ENCODE measurements at places on chromosomes 4 and X.
A peak's percentile ranks its signal among the peaks of the same experiment; 100 is the strongest.

- no peak for DNase-seq
Measured at GRCh38 chr4:55397520-55398321, 2.0 kb downstream of the TMEM165 start.

DNA sequence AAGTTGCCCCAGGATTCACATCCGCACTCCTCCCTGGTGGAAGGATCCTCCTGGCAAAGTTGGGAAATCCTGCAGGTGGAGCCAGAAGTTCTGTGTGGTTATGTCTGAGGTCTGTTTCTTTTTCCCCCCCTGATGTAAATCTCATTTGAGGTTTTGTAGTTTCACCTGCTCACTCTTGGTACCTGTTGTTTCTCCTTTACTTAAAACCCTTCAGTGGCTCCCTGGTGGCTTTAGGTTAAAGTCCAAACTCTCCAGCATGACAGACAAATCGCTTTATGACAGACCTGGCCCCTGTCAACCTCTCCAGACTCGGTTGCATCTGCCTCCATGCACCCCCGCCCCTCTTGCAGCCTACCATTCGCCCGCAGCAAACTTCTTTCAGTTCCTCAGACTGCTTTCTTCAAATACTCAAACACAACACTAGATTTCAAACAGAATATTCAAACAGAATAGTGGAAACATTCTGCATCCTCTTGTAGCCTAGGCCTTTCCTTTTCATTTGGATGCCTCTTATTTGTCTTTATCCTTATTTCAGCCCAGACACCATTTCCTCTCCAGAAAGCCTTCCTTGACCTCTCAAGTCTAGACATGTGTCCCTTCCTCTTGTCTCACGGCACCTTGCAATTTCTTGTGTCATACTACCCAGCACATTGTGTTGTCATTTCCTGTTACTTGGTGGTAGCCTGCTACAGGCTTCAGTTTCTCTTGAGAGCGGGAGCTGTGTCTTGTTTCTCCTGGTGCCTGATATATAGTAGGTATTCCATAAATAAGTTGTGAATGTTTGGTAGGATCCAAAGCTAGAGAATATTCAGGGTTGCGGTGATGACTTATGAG is 24.8 kb downstream of the IL13RA1 start:
- no peak for DNase-seq

DNA sequence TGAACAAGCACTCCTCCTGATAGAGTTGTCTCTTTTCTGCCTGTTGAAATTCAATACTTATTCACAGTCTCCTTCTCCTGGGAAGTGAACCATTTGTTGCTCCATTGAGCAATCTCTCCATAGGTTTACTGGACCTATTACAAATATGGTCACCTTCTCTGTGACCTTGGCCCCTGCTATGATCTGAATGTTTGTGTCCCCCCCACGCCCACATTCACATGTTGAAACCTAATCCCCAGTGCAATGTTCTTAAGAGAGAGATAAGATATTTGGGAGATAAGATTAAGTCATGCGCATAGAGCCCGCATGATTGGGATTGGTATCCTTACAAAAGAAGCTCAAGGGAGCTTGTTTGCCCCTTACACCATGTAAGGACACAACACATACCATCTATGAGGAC is 54.1 kb upstream of the GABRE start:
- DNase-seq = no peak

DNA sequence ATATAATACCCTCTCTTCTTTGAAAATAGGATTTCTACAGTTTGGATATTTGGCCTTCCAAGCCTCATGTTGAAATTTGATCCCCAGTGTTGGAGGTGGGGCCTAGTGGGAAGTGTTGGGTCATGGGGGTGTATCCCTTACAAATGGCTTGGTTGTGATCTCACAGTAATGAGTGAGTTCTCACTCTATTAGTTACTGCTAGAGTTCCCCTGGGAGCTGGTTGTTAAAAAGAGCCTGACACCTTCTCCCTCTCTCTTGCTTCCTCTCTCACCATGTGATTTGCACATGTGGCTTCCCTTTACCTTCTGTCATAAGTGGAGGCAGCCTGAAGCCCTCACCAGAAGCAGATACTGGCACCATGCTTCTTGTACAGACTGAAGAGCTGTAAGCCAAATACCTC is 73.9 kb downstream of the HDAC8 start:
- DNase-seq = no peak

DNA sequence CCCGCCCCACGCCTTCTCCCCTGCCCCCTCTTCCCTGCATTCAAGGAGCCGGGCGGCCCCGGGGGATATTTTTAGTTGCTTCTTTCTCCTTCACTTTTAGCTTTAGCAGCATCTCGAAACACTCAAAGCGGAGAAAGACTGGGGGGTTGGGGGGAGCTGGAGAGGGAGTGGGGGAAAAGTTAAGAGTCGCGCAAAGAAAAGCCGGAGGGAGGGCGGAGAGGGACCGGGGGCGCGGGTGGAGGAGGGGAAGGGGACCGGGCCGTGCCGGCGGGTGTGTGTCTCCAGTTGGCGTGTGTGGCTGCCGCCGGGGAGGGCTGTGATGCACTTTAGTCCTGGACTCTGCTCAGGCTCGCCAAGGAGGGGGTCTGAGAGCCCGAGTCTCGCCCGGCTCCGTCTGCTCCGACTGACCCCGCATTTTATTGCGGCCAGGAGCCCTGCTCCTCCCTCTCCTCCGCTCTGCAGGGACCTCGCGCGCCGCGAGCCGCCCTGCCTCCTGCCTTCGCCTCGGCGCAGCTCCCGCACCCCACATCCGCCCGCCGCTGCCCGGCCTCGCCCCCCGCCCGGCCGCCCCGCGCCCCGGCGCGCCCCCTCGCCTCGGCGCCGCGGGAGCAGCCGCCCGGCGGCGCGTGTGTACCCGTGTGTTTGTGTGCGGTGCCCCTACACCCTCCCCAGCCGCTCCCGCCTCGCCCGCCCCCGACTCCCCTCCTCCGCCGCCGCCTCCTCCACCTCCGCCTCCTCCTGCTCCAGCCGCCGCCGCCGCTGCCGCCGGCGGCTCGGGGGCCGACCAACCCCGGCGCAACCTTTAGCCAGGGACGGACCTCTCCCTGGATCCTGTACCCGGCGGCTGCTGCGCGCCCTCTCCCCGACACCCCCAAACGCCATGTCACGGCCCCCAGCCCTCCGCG is 1.4 kb downstream of the ZNF827 start:
- DNase-seq = peak; percentile 10

DNA sequence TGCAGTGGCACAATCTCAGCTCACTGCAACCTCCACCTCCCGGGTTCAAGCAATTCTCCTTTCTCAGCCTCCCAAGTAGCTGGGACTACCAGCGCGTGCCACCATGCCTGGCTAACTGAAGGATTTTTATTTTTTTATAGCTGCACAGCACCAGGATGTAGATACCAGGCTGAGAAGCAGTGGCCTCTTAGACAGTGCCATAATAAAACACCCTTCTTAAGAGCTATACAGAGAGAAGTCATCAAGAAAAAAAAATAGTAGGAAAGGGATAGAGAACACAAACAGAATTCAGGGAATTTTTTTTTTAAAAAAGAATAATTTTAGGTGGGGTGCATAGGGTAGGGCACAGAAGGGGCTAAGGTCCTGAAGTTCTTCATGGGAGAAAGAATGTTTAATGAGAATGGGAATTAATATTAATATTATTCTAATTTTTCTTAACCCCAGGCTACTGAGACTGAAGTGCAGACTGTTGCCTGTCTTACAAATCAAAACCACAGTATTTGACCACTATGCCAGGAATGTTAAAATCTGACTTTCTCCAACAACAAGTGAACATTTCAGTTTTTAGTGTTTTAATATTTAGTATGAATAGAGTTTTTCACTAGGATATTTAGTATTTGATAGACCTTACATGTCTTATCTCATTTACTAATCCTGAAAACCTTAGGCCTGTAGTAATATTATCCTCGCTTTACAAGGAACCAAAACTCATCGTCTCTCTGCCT is 146.7 kb downstream of the KCNIP4 start:
- DNase-seq = no peak

GRCh38 chr4:143083756-143084472 is 100.8 kb upstream of the USP38 start:
- DNase-seq = no peak

DNA sequence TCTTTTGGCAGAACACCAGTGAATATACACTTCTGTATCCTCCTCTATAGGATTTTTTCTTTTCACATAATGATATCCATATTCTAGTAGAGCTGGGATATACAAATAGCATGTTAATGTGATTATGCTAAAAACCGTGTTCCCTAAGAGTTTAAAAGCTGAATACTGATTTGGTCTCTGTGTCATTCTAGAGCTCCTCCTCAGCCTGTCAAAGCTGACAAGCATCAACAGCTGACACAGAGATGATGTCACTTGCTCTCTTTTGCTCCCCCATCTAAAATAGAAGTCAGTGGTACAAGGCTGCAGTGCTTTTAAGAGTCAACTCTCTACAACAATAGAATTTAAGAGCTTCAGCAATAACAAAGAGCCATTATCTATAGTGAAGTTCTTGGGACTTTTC is 17.1 kb upstream of the HERC3 start:
- DNase-seq = no peak

- DNase-seq = no peak
Measured at GRCh38 chrX:130174045-130174704, 2.4 kb downstream of the RAB33A start.

GRCh38 chr4:148159793-148160192 is 282.4 kb downstream of the NR3C2 start:
- DNase-seq = no peak

GRCh38 chr4:186169945-186170802 is 21.2 kb upstream of the CYP4V2 start:
- DNase-seq = no peak

DNA sequence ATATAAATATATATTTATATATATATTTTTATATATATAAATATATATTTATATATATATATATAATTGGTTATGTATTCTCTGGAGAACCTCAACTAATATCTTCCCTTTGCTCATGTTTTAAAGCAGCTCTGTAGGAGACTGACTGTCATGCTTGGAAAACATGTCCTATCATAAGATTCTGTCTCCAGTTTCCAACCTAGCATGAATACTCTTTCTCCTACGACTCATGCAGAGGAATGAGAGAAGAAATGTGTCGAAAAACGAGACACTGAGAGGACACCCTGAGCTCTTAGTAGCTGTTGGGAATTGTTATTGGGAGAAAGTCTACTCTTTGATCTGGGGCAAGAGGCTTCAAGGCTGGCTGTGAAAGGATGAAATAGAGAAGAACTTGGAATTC is 166.5 kb upstream of the SLIT2 start:
- no peak for DNase-seq

- no peak for DNase-seq
Measured at GRCh38 chr4:73718375-73719373, 21.7 kb upstream of the CXCL8 start.

- no peak for DNase-seq
Measured at GRCh38 chrX:63350465-63350877, 661 bp downstream of the SPIN4 start.

DNA sequence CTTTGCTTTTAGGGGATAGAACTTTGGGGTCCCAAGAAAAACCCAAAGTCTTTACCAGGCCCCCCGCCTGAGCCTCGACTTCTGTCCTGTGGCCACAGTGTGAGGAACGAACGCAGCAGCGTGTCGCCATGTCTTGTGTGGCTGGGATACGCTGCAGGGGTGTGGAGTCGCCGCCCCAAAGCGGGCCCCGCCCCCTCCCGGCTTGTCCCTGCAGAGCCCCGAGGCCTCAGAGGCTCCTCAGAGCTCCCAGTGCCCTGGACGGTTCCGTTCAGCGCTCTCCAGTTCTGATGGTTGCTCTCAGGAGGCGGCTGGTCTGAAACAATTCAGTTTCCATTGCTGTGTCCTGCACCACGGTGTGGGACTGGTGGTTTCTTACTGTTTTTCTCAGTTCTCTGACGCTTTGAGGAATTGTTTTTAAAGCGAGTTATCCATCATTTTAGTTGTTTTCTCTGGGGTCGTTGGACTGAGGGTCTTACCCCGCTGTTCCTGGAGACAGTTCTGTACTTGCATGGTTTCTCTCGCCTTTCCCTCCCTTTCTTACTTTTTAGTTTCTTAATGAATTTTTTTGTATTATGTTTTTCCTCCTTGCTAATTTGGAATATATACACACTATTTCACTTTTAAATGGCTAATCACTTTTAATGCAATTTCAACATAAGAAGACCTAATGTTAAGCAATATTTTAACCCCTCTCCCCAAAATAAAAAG is 1.6 kb upstream of the IDUA start:
- peak; percentile 57 for DNase-seq

DNA sequence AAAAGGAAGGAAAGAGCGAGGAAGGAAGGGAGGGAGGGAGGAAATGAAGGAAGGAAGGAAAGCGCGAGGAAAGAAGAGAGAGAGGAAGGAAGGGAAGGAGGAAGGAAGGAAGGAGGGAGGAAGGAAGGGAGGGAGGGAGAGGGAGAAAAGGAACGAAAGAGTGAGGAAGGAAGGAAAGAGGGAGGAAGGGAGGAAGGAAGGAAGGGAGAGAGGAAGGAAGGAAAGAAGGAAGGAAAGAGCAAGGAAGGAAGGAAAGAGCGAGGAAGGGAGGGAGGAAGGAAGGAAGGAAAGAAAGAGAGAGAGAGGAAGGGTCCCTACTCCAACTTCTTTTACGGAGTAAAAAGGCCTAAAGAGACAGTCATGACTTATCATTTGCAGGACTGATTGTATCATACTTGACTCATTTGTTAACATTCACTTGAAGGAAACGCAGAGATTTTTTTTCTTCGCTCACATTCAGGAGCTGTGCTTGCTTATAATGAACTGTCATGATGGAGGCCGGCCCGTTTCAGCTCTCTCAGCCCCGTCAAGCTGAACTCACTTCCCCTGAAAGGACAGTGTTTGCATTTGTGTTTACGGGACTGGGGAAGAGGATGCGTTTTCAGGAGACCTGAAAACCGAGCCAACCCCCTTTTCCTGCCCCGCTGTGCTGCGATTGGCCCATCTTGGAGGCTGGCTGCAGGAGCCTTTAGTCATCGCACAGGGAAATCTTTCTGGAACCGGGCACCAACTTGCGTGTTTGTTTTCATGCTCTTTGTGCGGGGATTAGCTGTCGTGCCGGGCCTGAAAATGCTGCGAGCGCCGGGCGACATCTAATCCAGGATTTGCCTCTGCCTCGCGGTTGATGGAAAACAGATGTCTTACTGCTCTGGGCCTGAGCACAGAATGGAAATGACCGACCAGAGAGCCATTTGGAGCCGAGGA is 17.8 kb downstream of the TRIM2 start:
- no peak for DNase-seq

DNA sequence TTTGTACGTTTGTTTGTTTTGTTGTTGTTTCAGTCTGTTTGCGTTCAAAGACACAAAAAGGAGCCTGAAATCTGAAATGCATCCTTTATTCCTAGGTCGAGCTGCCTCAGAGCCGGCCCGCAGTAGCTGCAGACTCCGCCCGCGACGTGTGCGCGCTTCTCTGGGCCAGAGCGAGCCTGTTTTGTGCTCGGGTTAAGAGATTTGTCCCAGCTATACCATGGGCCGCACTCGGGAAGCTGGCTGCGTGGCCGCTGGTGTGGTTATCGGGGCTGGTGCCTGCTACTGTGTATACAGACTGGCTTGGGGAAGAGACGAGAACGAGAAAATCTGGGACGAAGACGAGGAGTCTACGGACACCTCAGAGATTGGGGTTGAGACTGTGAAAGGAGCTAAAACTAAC is 2.4 kb downstream of the ARMCX1 start:
- no peak for DNase-seq

DNA sequence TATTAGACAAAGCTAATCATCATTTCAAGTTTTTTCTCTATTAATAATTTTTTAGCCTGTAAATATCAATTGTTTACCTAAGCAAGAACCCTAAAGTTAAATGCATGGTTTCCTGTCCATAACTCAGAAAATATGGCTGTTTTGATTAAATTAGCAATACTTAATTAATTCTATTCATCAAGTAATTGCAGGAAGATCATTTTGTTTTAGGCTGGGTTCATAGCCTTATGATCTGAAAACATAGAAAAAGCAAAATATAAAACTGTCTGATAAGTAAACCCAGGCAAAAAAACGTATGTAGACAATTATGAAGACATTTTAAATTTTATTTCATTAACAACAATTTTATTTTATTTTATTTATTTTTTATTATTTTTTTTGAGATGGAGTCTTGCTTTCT is 219.1 kb downstream of the EVC2 start:
- DNase-seq = no peak
